ENCODE measurements at places on chromosomes 2 and 18.

DNA sequence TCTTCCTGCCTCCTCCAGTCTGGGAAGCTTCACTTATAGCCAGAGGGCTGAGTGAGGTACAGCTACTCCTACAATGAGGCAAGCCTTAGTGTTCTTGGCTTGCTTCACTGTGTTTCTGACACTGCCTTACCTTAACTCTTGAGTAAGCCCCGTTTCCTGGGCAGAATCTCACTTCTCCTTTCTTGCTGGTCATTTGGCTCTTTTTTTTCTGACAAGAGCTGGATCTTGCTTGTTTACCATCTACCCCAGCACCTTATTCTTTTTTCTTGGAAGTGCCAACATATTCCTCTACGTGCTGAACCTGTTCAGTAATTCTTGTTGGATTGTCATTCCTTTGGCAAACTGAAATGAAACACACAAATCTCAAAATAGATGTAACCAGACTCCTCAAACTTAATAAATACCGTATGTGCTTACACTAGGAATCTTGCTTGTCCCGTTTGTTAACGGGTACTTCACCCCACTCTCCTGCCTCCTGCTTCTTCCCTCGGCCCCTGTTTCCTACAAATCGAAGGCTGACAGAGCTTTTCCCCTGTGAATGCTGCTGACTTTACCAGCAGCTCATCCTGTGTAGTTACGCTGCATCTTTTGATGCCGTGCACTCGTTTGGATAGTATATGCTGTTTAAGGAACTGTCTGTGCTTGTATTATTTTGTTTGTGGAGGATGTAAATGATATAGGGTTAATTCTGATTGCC is 132.2 kb downstream of the FMNL2 start:
- no peak for DNase-seq

DNA sequence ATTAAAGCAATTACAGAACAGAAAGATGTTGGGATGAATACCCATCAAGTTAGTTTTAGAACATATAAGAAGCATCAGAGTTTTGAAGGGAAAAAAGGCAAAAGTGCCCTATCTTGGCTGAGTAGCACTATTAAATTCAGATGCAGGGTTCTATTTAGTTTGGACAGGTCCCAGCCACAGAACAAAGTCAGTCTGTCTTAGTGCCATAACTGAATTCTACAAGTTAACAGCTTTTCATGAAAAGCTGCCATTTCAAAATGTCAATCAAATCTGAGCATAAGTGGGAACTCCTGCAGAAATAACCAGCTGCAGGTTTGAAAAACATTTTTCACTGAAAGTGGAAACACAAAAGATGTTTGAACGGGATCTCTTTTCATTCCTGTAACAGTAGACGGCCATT is 160.4 kb downstream of the SRBD1 start:
- DNase-seq: no peak

- no peak for DNase-seq
Measured at GRCh38 chr2:232609607-232610006, 23.8 kb upstream of the EFHD1 start.

GRCh38 chr2:173934895-173935294 is 30.3 kb downstream of the SP3 start:
- no peak for DNase-seq

GRCh38 chr2:118539290-118539689 is 308.2 kb downstream of the EN1 start:
- peak; percentile 18 for DNase-seq

DNA sequence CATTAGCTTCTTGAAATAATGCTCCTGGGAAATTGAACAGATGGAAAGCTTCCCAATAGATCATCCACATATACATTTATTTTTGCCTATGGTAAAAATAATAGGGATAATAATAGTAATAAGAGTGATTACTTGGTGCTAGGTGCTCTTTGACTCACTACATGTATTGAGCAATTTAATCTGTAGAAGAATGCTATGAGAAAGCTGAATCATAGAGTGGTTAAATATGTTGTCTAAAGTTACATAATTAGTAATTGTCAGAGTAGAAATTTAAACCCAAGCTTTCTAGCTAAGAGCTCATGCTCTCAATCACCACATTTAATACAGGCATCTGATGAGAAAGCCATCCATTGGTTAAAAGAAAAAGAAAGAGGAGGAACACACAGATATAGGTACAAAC is 590.5 kb upstream of the SLC8A1 start:
- no peak for DNase-seq

DNA sequence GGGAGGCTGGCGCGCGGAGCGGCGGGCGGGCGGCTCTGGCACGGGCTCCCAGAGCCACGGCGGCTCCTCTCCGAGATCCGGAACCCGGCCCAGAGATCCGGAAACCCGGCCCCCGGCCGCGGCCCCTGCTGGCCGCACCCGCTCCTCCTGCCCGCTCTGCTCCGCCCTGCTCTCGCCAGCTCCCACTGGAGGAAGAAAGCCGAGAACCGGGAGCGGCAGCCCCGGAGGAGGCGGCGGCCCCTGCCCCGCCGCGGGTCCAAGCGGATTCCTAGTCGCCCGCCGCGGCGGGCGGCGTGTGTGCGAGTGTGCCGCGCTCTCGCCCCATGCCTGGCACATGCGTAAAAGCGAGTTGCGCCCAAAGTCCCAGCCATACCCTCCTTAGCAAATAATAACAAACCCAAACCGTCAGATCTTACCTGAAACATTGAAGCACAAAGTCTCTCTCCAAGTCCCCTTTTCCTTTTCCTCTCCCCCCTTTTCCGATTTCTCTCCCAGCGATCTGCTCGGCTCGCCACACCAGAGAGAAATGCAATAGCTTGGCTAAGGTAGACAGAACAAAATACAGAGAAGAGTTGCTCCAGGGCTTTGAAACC is 108.7 kb upstream of the KCTD1 start:
- DNase-seq: peak; percentile 57

All from WERI-Rb-1 (cell line).